ENCODE measurements at places on chromosomes 16 and 17.
A peak's percentile ranks its signal among the peaks of the same experiment; 100 is the strongest.

DNA sequence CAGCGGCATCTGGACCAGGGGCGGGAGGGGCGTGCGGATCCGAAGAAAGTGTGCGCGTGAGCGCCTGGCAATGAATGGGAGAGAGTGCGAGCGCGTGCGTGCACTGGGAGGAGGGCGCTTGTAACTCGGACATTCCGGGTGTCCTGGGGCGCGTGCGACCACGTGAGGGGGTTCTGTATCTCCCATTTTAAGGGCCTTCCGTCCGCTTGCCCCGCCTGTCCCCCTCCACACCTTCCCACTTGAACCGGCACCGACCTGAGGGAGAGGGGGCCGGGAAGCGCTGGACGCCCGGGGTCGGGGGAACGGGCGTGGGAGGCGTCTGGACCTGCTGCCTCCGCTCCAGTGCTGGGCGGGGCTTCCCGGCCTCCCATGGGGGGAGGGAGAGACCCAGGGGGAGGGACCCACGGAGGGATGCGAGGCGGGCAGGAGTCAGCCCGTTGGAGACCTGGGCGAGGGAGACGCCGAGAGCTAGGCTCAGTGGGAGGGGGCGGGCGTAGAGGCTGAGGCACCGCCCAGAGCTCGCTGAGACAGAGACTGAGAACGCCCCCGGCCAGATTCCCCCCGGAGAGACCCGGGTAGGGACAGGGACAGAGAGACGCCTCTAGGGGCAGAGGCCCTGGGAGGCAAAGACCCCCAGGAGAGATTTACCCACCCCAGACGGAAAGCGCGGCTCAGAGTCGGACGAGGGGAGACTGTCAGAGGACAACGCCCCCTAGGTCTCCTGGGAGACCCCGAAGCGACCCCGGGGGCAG lies at the start of gene KREMEN2:
Gene KREMEN2, plus strand, starts transcription at position 553 of the 752 bp plus-strand sequence. CDS start 246 bp downstream, outside the sequence.
- no peak for DNase-seq

GRCh38 chr16:56436258-56436657 lies 10.9 kb upstream of the AMFR start:
- DNase-seq, result no peak

- peak; percentile 52 for DNase-seq
Measured at GRCh38 chr16:22321340-22322001, 24.3 kb downstream of the POLR3E start.

GRCh38 chr16:84552135-84552534 lies 47.7 kb upstream of the MEAK7 start:
- DNase-seq, result no peak

DNA sequence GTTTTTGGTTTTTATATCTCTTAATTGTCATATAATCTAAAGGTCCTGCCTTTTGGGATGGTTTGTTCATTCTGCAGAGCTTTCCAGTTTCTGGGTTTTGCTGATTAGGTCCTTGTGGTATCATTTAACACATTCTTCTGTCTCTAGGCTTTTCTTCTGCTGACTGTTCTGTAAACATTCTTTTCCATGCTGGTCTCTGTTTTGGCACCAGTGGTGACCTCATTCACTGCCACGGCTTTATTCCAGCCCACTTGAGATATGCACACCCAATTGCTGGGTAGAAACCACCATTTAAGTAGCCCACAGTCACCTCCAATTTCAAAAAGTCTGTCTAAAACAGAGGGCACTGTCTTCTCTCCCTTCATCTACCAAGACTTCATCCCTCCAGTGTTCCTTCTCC lies 31.1 kb upstream of the COX10 start:
- no peak for DNase-seq

- DNase-seq, result no peak
Measured at GRCh38 chr17:5823219-5823618, 238.9 kb upstream of the NLRP1 start.

GRCh38 chr17:3935140-3935542 lies 18.9 kb upstream of the P2RX1 start:
- no peak for DNase-seq

DNA sequence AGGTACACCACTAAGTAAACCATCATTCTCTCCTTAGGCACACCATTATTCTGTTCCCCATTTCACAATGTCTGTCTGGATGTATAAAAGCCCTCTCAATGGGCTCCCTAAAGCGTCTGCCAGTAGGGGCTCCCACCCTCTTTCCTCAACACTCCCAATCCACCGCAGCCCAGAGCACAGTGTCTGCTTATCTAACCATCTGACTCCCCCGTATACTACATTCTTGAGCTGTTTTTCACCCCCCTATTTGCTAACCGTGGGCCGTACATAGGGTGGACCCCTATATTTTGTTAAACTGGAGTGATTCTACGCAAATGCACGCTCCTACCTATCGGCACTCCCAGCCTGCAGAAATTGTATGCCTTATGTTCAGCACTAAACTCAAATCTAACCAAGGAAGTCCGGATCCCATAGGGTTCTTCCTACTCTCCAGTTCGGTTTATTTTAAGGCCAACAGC lies 685 bp upstream of the PSMD3 start:
- no peak for DNase-seq

DNA sequence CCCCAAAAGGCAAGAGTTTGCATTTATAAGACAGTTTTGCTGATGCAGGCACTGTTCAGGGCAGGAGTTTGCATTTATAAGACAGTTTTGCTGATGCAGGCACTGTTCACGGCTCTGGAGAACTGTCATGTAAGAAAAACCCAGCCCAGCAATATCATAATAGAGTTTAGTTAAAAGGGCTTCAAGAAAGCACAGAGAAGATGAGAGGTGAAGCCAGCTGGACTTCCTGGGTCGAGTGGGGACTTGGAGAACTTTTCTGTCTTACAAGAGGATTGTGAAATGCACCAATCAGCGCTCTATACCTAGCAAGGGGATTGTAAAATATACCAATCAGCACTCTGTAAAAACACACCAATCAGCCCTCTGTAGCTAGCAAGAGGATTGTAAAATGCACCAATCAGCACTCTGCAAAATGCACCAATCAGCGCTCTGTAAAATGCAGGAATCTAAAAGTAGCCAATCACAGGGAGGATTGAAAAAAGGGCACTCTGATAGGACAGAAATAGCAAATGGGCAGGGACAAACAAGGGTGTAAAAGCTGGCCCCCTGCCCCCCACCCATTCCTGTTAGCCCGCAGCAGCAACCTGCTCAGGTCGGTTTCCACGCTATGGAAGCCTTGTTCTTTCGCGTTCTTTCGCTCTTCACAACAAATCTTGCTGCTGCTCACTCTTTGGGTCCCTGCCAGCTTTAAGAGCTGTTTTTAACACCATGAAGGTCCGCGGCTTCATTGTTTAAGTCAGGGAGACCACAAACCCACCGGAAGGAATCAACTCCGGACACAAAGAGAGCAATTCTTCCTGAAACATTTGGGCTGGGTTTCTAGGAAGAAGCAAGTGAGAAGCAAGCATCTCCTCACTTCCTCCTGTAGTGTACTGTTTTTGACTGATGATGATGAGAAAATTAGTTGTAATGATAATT lies 1.8 kb upstream of the CBX1 start:
- no peak for DNase-seq

GRCh38 chr16:6252541-6252940 lies 1080.1 kb upstream of the RBFOX1 start:
- no peak for DNase-seq

DNA sequence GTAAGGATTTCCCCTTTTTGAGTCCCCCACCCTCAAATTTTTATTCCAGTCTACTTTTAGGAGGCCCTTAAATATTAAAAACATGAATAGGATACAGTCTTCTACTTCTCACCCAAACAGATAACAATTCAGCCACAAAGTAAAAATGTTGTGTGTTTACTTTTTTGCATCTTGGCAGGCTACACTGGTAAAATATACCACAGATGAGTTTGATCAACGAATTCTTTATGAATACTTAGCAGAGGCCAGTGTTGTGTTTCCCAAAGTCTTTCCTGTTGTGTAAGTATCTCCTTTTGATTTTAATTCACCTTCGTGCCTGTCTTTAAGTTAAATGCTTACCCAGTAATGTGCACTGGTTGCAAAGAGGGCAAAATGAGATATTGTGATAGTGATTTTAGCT lies 34.4 kb upstream of the RAB11FIP4 start:
- no peak for DNase-seq

DNA sequence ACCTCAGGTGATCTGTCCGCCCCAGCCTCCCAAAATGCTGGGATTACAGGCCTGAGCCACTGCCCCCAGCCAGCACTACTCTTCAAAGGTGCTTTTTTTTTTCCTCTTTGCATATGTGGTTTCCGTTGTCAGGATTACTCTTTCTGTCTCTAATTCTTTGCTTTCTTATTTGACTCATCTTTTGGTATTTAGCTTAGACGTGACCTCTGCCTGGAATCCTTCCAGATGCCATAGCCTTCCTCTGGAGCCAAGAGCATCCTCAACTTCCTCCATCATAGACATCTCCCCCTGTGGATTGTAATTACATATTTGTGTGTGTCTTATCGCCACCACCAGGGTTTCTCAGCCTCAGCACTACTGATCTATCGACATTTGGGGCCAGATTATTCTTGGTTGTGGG lies 84.4 kb upstream of the XYLT1 start:
- DNase-seq, result peak; percentile 66

DNA sequence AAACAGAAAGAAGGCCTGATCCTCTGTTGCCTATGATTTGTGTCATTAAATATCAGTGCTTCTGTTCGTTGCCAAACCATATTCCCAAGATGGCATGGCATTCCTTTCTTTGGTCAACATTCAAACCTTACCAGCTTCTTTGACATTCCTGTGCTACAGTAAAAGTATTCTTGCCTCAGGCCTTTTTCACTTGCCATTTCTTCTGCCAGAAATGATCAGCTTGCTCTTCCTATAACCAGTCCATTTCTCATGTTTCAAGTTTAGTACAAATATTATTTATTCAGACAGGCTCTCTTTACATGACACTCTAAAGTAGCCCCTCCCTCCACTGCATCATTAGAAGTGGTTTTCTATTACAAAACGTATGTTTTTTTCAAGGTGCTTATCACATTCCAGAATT lies 278.3 kb downstream of the KCNJ2 start:
- no peak for DNase-seq

All from HFF-Myc (cell line).